ENCODE measurements at places on chromosomes 5 and 9.

DNA sequence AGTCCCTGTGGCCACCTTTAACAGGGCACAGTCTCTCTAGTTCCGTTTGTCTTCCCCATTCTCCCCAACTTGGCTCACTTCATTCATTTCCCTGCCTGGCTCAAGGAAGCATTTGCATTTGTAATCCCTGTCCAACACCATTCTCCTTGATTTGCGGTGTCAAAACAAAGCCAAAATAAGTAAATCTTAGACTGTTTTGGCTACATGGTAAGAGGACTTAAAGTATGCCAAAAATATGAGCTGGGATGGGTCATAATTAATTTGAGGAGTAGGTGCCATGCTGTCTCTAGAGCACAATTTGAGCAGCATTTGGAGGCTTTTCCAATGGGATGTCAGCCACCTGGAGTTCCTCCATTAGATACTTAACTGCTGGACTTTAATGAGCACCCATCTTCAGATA lies 3.7 kb upstream of the GRIA1 start:
- no peak for DNase-seq

GRCh38 chr5:63439537-63439936 lies 522.7 kb downstream of the HTR1A start:
- DNase-seq, result peak; percentile 68

GRCh38 chr5:177133853-177134696 lies 502 bp downstream of the NSD1 start:
- no peak for DNase-seq

DNA sequence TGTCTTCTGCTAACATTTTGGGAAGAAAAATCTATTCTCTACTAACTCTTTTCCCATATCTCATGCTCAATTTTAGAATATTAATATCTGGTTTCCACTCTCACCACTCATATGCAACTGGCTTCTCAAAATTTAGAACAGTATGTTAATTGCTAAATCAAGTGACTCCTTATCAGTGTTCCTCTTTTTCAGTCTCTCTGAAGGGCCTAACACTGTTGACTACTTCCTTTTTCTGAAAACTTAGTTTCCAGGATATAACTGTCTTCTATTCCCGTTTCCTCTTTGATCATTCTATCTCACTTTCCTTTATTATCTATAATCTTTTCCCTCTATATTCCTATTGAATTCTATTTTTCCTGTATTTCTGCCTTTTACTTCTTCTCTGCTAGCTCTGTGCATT lies 1717.2 kb upstream of the C9orf72 start:
- DNase-seq, result no peak

DNA sequence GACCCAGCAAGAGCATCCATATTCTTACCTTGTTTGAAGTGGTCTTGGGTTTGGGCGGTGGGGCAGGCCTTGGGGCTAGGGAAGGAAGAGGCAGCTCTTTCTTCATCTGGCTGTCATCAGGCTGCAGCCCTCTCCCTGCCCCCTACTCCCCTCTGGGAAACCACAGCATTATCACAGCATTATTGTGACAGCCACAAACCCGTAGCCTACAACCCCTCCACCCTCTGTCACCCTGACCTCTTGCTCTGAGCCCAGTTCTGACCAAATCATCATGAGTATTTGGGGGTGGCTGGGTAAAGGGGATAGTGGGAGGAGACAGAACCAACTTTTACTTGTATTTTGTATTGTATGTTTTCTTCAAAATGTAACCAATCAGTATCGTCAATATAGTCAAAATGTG lies 94.3 kb upstream of the ARRDC3 start:
- no peak for DNase-seq

GRCh38 chr5:33457817-33458216 lies 17.1 kb downstream of the TARS1 start:
- DNase-seq, result no peak

- no peak for DNase-seq
Measured at GRCh38 chr5:176670449-176670848, 23.2 kb downstream of the TSPAN17 start.

All from NCI-H510A treated with DMSO at 0.1 percent for 48 hours (cell line).